Fibroblast of villous mesenchyme (primary cell): ENCODE measurements at places on chromosomes 6 and 20. TPM values are rescaled to one million over a fixed set of nuclear protein-coding genes. Genes with fewer than 3 reads are reported as not detected.

Gene C6orf15
- total RNA-seq: not detected in 2 replicates

Gene ZSCAN23
- 4.3 and 9.0 TPM in 2 replicates for total RNA-seq

Gene MC3R
- total RNA-seq: not detected in 2 replicates

Gene RIPPLY2
- total RNA-seq: not detected in 2 replicates

Gene ADTRP
- total RNA-seq: 1.3 TPM in 2 replicates

Gene PTGIS
- 2.2 and 6.1 TPM in 2 replicates for total RNA-seq

Gene PEX3
- 22.5 and 24.6 TPM in 2 replicates for total RNA-seq

Gene PIM1
- total RNA-seq: 22.9 and 28.0 TPM in 2 replicates

Gene RIPOR3
- total RNA-seq: 28.1 and 29.3 TPM in 2 replicates

Gene SLC12A5
- under 0.01 TPM in 2 replicates for total RNA-seq

Gene PIGT
- total RNA-seq: 27.7 and 28.1 TPM in 2 replicates

Gene GPRC6A
- total RNA-seq: not detected in 2 replicates

Gene HMGA1
- total RNA-seq: 65.2 and 111 TPM in 2 replicates

Gene RAD21L1
- not detected in 2 replicates for total RNA-seq

Gene PARD6B
- total RNA-seq: 1.6 and 6.5 TPM in 2 replicates

Gene TREML4
- not detected in 2 replicates for total RNA-seq

Gene RPS6KA2
- total RNA-seq: 15.5 and 20.0 TPM in 2 replicates

Gene SAMD5
- under 0.01 TPM in 2 replicates for total RNA-seq

Gene NNAT
- total RNA-seq: 1.3 and 1.6 TPM in 2 replicates

Gene TRIM15
- not detected in 2 replicates for total RNA-seq

Gene FBXL4
- total RNA-seq: 10.6 and 19.0 TPM in 2 replicates

Gene EYS
- total RNA-seq: under 0.01 TPM in 2 replicates

Gene GJA1
- 512 and 834 TPM in 2 replicates for total RNA-seq

Gene RSPH4A
- under 0.01 and 0.32 TPM in 2 replicates for total RNA-seq

Gene GPX5
- total RNA-seq: not detected in 2 replicates

Gene HLA-DPB1
- 5.5 and 9.1 TPM in 2 replicates for total RNA-seq

Gene CLIC1
- total RNA-seq: 586 and 701 TPM in 2 replicates

Gene ANGPT4
- not detected in 2 replicates for total RNA-seq

Gene FAM110A
- total RNA-seq: 4.2 and 5.2 TPM in 2 replicates

Gene PLN
- 5.2 and 7.4 TPM in 2 replicates for total RNA-seq

Gene SLC35D3
- not detected in 2 replicates for total RNA-seq

Gene GMPR
- total RNA-seq: 4.7 and 7.1 TPM in 2 replicates

Gene NTSR1
- total RNA-seq: under 0.01 TPM in 2 replicates

Gene VAPB
- 12.2 and 15.1 TPM in 2 replicates for total RNA-seq

Gene FOXS1
- 1.7 and 2.9 TPM in 2 replicates for total RNA-seq

Gene PM20D2
- 4.8 and 13.8 TPM in 2 replicates for total RNA-seq

Gene CALHM5
- 4.7 and 7.7 TPM in 2 replicates for total RNA-seq

Gene ZBP1
- total RNA-seq: not detected in 2 replicates

Gene UST
- total RNA-seq: 9.0 and 13.0 TPM in 2 replicates

Gene PI3
- not detected in 2 replicates for total RNA-seq

Gene BLOC1S5
- total RNA-seq: 7.1 and 11.2 TPM in 2 replicates

Gene ZC3H12D
- total RNA-seq: under 0.01 TPM in 2 replicates

Gene HTR1E
- not detected in 2 replicates for total RNA-seq

Gene PTCHD4
- total RNA-seq: 4.2 and 4.7 TPM in 2 replicates

Gene GLP1R
- not detected in 2 replicates for total RNA-seq

Gene RAB23
- total RNA-seq: 58.7 and 63.5 TPM in 2 replicates

Gene PRL
- total RNA-seq: not detected in 2 replicates

Gene GGTLC1
- total RNA-seq: not detected in 2 replicates

Gene CTCFL
- total RNA-seq: not detected in 2 replicates

Gene RNF182
- total RNA-seq: 3.2 and 6.9 TPM in 2 replicates

Gene KCNK16
- not detected in 2 replicates for total RNA-seq

Gene C6orf52
- 0.32 TPM in 1 of 2 replicates, not detected in the other for total RNA-seq

Gene MYMX
- not detected in 2 replicates for total RNA-seq

Gene NKAIN4
- not detected in 2 replicates for total RNA-seq
